ENCODE measurements at places on chromosomes 13 and 19.

- peak; percentile 54 for DNase-seq
Observed at GRCh38 chr19:41753159-41753558, 2.2 kb upstream of the CEACAM6 start.

DNA sequence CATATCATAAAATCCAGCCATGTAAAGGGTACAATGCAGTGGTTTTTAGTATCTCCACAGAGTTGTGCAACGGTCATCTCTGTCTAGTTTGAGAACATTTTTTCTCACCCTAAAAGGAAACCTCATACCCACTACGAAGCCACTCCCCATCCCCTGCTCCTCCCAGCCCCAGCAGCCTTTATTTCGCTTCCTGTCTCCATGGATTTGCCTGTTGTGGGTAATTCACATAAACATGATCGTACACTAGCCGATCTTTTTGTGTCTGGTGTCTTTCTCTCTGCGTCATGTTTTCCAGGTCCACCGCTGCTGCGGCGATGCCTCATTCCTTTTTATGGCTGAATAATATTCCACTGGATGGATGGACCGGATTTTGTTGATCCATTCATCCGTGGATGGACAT lies 28.6 kb downstream of the BICRA start:
- no peak for DNase-seq

GRCh38 chr13:48222358-48223301 lies 10.4 kb upstream of the ITM2B start:
- no peak for DNase-seq

GRCh38 chr13:113744197-113745000 lies 14.6 kb upstream of the TMEM255B start:
- DNase-seq, result no peak

GRCh38 chr19:34276614-34277013 lies 22.3 kb downstream of the GARRE1 start:
- no peak for DNase-seq

- no peak for DNase-seq
Observed at GRCh38 chr19:31979949-31980670, 365.3 kb upstream of the ZNF507 start.

- no peak for DNase-seq
Observed at GRCh38 chr13:30410705-30411125, 11.6 kb upstream of the UBE2L5 start.

DNA sequence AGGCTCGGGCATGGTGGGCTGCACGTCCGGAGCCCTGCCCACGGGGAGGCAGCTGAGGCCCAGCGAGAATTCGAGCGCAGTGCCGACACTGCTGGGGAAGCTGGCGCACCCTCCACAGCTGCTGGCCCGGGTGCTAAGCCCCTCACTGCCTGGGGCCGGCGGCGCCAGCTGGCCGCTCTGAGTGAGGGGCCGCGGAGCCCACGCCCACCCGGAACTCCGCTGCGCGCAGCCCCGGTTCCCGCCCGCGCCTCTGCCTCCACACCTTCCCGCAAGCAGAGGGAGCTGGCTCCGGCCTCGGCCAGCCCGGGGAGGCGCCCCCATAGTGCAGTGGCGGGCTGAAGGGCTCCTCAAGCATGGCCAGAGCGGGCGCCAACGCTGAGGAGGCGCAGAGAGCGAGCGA lies 2080.4 kb downstream of the PCDH9 start:
- no peak for DNase-seq

- no peak for DNase-seq
Observed at GRCh38 chr19:40542202-40542859, 34.3 kb upstream of the SHKBP1 start.

All from stimulated activated CD8-positive, alpha-beta memory T cell treated with anti-CD3 and anti-CD28 coated beads, Interleukin-7, amount 100 ng/mL, for 48 hours (primary cell).